ENCODE measurements at places on chromosomes 5 and 9.

- DNase-seq, result no peak
These were observed 19.9 kb upstream of the PCA3 start for GRCh38 chr9:76744336-76744735.

- DNase-seq, result no peak
These were observed 123.4 kb downstream of the ARL15 start for GRCh38 chr5:54186912-54187445.

GRCh38 chr9:2418619-2419018, 203.0 kb upstream of the VLDLR start:
- DNase-seq, result no peak

- DNase-seq, result no peak
These were observed 56.4 kb upstream of the LARP1 start for GRCh38 chr5:154698763-154699162.

DNA sequence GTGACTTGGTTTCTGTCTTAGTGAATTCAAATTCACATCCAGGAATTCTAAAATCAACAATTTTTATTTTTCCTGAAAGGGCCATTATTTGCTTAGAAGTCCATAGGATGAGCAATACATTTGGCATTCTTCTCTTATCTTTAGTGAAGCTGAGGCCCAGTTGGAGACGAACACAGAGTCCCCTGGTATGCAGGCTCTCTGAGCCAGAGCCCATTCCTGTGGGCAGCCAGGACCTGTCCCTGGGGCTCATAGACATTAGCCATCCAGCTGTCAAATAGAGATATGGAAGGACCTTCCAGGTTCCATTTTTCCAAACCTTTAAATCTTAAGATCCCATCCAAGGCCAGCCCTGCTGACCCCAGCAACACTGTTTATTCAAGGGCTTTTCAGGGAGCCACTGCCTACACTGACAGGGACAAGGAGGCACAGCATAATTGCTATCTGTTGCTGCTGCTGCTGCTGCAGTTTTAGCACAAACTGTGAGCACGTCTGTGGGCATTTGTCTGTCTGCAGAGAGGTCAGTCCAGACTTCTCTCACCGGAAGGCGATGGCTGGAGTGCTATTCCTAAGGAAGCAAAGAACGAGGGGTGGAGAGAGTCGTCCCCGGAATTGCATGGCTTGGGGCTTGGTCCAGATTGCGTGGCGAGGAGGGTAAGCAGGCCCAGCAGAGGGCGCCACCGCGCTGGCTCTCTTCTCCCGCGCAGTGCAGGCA, 639.0 kb downstream of the CCDC171 start:
- DNase-seq, result peak; percentile 15
